ENCODE measurements at places on chromosomes 2 and 18. TPM values are rescaled to one million over a fixed set of nuclear protein-coding genes. Genes with fewer than 3 reads are reported as not detected.

GRCh38 chr2:28568036-28568435, 72.2 kb downstream of the PLB1 start:
- H3K36me3 ChIP-seq = peaks cover 10% of the 10 kb centered on the region
- H3K27me3 ChIP-seq = peaks cover 13% of the 10 kb centered on the region
- H3K4me1 ChIP-seq = peaks cover 14% of the 10 kb centered on the region
- no peak for DNase-seq
- H3K4me3 ChIP-seq = peak overlapping the region; percentile 89

DNA sequence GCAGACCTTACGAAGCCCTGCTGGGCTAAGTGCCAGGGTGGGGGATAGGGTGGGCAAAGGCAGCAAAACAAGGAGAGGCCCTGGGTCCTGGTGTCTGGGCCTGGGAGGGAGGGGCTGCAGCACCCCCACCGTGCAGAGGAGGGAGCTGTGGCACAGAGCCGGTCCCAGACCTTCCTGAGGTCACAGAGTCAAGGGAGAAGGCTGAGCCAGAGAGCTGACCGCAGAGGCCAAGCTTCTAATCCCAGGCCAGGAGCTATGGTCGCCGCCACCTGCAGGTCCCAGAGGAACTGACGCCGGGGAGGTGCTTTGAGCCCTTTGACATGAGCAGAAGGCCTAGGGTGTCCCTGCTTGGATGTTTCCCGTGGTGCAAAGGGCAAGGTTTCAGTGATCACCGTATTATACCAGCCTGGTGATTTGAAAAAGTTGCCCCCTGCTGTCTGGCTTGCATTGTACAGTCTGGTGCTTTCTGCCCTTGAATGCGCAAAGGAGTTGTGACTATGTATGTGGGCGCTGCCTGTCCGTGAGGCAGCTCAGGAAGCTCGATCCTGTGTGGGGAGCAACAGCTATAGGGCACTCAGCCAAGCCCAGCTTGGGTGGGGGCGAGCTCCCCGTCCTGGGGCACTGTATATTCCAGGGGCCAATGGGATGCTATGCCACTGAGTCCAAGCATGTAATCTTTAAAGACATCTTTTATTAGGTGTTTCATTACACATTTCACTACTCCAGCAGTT, 44.3 kb downstream of the EDAR start:
- no peaks in the 10 kb centered on the region for H3K4me1 ChIP-seq
- H3K27ac ChIP-seq = no peak overlapping the region
- H3K36me3 ChIP-seq = peaks cover 5% of the 10 kb centered on the region
- H3K4me3 ChIP-seq = no peak overlapping the region
- DNase-seq = no peak

The DHRS9 gene
- total RNA-seq = 0.36 TPM

The FEV gene
- not detected for total RNA-seq

The ZBTB7C gene
- not detected for total RNA-seq

Data from activated naive CD8-positive, alpha-beta T cell treated with anti-CD3 and anti-CD28 coated beads, Interleukin-2, amount 10 ng/mL, durations not matched to agents 7 days and 5 days (primary cell).